Kidney (tissue), 22 donors: ENCODE measurements at places on chromosomes 5 and 9. TPM values are rescaled to one million over a fixed set of nuclear protein-coding genes. Genes with fewer than 3 reads are reported as not detected.

DNA sequence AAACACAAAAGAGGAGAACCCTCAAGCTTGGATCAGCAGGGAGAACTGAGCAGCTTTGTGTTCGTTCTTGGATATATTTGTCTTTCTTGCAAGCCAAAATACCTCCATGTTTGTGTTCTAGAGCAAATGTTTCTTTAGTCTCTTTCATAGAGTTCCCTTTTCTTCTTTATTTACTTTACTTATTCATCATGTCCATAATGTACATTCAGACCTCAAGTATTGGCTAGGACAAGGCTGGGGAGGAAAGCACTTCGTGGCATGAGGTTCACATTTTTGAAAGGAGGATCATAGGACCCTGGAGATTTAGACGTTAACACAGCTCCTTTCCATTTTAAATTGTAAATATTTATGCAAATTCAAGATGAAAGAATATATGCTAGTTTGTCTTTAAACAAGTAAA is 590.2 kb upstream of the MEF2C start:
- DNase-seq: no peak

- DNase-seq: peak; percentile 48
Observed at GRCh38 chr5:59582746-59583145, 310.8 kb downstream of the PDE4D start.

RNF224 gene
- 0.80 TPM for polyA plus RNA-seq

GRCh38 chr9:89564346-89564878 is 40.4 kb upstream of the GADD45G start:
- peak; percentile 22 for DNase-seq

DNA sequence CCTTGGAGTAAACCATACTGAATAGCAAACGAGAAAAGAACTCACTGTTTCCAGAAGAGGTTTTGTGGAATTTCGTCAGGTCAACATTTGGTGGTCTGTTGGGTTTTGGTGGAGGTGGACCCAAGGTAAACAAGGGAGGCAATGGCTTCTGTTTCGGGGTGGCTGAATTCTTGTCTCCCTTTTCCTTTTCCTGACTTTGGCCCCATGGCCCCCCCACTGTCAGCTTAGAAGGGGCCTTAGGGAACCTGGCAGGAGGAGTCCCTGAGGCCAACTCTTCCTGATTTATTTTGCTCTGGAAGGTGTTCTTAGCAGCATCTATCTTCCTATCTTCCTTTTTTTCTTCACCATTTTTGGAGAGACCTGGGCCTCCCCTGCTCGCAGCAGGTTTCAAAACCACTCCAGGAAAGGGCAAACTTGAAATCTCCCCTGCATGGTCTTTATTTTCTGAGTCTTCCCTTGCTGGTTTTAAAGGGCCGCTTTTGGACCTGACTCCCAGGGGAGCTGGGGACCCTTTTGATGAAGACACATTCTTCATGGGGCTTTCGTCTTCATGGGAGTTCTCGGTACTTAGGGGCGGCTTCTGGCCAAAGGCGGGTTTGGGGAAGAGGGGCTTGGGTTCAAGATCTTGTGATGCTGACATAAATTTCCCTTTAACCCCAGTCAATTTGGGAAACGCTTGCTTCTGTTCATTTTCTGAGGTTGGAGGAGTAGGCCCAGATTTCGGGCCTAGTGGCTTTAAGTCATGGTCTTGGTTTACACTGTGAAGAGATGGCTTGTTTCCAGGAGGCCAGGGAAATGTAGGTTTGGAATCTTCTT is 17.4 kb downstream of the FYB1 start:
- no peak for DNase-seq

- DNase-seq: no peak
Observed at GRCh38 chr9:125755340-125755739, 8.2 kb downstream of the PBX3 start.

GRCh38 chr9:115413766-115414382 is 295.9 kb upstream of the TNC start:
- no peak for DNase-seq

WNT8A gene
- not detected for polyA plus RNA-seq

- no peak for DNase-seq
Observed at GRCh38 chr5:124274949-124275348, 471.5 kb downstream of the ZNF608 start.

DNA sequence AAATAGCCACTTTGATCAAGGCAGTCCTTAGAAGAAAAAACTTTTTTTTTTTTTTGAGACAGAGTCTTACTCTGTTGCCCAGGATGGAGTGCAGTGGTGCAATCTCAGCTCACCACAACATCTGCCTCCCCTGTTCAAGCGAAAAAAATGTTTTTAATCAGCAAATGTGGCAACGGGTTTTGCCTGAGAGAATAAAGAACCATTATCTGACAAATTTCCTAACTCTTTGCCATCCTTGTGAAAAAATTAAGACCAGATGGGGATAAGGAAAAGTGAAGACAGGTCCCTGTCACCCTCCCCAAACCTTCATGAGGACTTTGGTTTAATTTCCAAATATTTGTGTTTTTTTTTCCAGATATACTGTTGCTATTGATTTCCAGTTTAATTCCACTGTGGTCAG is 107.3 kb upstream of the SPOCK1 start:
- DNase-seq: no peak

TYRP1 gene
- polyA plus RNA-seq: 10.0 TPM
